ENCODE measurements at places on chromosomes 3 and 15.

- DNase-seq: peak; percentile 76
Measured at GRCh38 chr3:185552358-185552877, at the start of gene LIPH. Gene LIPH, minus strand, starts transcription at chr3:185552588. Its CDS starts 117 bp downstream, at chr3:185552471.

DNA sequence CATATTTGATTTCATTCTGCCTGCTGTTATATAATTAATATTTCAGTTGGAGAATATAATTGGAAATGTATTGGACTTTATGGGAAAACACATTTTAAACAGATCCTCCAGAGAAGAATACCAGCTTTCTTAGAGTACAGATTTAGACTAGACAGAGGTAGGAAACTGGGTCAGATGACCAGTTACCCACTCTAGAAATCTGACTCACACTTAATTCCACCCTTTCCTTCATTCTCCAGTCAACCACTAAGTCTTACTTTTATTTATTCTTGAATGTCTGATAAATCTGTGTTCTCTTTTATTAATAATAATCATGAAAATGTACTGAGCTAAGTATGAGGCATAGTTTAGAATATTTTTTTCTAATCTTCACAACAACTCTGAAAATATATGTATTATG lies 110.7 kb downstream of the LRRC49 start:
- DNase-seq: no peak

DNA sequence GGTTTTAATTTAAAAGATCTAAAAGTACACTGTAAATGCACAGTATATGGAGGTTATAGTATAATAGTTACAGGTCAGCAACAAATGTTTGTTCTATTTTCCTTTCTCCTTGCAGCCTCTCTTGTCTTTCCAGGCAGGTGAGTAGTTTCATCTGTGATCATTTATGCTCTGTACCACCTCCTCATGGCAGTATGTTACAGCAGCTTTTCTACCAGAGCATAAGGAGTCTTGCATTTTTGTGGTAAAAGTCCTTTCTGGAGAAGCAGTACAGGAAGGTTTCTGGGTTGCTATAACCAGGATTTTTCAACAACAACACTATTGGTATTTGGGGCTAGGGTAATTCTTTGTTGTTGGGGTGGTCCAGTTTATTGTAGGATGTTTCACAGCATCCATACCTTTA lies 59.5 kb downstream of the ZNF609 start:
- DNase-seq: no peak

GRCh38 chr15:69357773-69358771 lies 56.1 kb upstream of the KIF23 start:
- no peak for DNase-seq

GRCh38 chr15:66461917-66462316 lies 35.6 kb downstream of the SNAPC5 start:
- DNase-seq: peak; percentile 55

DNA sequence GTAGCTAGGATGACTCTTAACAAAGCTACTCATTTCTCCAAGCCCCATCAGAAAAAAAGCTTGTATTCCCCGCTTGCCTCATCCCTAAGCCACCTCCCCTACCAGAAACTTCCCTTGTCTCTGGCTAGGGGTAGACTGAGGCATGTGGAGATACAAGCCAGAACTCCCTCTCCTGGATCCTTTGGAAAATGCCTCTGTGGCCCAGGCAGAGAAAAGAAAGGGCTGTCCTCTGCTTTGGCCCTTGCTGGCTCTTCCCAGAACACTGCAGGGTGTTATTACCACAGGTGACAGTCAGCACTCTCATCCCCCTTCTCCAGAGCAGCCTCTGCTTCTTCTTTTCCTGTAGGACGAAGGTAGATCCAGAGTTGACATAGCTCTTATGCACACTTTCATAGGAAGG lies 15.2 kb downstream of the RMDN3 start:
- DNase-seq: no peak

DNA sequence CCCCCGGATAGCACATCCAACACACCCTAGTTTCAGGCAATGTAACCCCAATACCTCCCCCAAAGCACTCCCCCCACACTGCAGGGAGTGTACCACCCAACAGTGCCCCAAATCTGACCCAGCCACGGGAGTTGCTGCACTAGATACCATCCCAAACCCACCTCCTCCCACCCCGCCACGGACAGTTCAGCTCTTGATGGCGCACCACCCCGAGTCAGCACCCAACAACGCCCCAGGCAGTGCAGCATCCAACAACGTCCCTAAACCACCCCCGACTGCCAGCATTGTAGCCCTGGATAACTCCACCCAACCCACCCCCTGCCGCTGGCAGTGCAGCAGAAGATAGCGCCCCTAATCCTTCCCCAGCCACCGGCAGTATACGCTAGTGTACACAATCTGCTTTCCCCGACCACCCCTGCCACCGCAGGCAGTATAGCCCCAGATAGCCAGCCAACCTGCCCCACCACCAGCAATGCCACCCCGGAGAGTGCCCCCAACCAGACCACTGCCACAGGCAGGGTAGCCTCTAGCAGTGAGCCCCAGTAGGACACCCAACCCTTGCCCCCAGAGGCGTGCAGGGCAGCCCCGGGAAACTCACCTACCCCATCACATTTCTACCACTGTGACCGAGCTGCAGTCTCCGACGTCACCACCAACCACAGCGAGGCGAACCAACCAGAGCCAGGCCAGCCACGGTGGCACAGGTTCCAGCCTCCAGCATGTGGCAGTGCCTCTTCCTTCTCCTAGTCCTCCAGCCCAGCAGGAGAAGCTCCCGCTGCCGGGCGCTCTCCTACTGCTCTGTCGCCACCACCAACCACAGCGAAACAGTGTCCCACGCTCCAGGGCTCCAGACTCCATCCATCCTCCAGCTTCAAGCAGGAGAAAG lies 178.1 kb downstream of the POTEB3 start:
- peak; percentile 1 for DNase-seq

- DNase-seq: no peak
Measured at GRCh38 chr3:140530603-140531002, 147.3 kb upstream of the TRIM42 start.

GRCh38 chr3:188914552-188914951 lies 257.2 kb upstream of the TPRG1 start:
- DNase-seq: peak; percentile 61
